ENCODE measurements at places on chromosomes 11 and 22.

DNA sequence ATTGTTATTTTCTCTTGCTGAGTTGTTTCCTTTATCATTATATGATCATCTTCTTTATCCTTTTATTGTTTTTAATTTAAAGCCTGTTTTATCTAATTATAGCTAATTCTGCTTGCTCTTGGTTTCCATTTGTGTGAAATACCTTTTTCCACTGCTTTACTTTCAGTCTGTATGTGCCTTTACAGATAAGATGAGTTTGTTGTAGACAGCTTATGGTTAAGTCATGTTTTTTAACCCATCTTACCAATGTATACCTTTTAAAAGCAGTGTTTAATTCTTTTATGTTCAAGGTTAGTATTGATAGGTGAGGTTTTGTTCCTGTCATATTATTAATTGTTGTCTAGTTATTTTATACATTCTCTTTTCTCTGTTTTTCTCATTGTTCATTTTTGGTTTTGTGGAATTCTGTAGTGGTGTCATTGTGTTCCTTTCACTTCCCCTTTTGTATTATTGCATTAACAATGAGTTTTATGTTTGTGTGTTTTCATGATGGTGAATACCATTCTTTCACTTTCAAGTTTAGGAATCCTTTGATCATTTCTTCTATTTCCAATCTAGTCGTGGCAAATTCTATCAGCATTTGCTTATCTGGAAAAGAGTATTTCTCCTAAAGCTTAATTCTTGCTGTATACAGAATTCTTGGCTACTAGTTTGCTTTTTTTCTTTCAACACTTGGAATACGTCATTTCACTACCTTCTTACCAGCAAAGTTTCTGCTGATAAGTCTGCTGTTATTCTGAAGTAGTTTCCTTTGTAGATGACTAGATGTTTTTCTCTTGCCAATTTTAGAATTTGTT, 21.8 kb downstream of the OR5AN1 start:
- DNase-seq: no peak

DNA sequence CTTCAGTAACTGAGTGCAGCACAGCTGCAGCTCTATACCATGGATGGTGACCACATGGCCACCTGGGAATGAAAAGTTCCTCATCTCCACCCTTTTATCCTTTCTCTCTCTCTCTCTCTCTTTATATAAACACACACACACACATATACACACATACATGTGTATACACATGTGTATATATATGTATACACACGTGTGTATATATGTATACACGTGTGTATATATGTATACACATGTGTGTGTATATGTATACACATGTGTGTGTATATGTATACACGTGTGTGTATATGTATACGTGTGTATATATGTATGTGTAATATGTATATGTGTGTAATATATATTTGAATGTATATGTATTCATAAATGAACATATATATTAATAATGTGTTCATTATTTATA, 18.8 kb upstream of the FAR1 start:
- no peak for DNase-seq

DNA sequence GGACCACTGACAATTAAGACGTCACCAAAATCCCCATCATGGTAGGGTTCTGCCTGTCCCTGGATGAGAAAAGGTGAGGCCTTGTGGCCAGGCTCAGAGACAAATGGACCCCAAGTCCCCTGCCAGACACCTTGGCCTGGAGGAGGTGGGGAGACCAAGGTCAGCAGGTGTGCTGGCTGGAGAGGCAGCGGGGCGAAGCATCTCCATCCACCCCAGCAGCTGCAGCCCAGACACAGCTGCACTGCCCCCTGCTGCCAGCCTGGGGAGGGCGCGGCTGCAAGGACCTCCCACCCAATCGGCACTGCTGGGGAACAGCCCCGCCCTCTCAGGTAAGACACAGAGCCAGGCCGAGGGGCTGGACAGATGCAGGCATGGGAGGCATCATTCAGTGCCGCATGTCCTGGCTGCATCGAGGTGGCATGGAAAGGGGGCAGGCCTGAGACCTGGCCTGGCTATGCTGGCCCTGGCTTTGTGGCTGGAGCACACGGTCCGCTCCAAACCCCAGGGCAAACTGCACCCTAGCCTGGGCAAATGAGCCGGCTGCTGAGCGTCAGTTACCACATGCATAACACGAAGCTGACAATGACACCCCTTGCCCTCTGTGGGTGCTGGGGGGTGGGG, 12.2 kb upstream of the MFNG start:
- DNase-seq: peak; percentile 31

- DNase-seq: peak; percentile 84
Measured at GRCh38 chr11:119196833-119197483, 9.2 kb upstream of the CBL start.

GRCh38 chr22:39244496-39245129, at the start of gene PDGFB:
TSS of gene PDGFB (minus strand) at chr22:39244982. CDS start at chr22:39243963, 1,019 bp downstream.
- peak; percentile 24 for DNase-seq

DNA sequence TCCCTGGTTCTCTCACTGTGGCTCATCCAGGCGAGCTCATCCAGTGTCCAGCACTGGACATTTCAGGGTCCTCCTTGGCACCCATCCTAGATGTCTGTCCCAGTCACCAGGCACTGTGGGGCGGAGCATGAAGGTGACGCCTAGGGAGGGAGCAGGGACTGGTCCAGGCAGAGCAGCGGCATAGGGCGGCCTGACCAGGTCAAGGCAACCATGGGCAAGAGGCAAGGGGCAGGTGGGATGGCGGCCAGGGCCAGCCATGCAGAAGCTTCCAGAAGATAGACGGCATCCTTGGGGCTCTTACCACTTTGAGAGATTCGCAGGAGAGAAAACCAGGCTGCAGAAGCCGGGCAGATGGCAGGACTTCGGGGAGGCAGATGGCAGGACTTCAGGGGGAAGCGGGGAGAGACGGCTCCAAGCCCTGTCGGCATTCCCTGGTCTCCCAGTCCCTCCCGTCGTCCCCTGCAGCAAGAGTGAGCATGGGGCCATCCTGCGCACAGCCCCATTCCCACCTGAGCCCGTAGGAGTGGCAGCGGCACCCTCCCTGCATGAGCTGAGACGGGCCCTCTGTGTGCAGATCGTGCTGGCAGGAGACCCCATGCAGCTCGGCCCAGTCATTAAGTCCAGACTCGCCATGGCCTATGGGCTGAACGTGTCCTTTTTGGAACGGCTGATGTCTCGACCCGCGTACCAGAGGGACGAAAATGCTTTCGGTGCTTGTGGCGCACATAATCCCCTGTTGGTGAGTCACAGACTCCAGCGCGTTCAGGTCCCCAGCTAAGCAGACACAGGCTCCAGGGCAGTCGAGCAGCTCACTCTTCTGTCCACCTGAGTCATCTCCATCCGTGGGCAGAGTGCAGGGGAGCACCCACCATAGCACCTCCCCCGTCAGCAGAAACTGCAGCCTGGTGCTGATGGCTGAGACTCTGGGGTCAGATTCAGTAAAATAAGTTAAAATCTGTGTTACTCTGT, 20.1 kb upstream of the PANX2 start:
- DNase-seq: no peak

GRCh38 chr11:35274909-35275785, 136.2 kb downstream of the CD44 start:
- DNase-seq: peak; percentile 34

GRCh38 chr22:44311855-44312170, 938 bp downstream of the SHISAL1 start:
- DNase-seq: no peak

DNA sequence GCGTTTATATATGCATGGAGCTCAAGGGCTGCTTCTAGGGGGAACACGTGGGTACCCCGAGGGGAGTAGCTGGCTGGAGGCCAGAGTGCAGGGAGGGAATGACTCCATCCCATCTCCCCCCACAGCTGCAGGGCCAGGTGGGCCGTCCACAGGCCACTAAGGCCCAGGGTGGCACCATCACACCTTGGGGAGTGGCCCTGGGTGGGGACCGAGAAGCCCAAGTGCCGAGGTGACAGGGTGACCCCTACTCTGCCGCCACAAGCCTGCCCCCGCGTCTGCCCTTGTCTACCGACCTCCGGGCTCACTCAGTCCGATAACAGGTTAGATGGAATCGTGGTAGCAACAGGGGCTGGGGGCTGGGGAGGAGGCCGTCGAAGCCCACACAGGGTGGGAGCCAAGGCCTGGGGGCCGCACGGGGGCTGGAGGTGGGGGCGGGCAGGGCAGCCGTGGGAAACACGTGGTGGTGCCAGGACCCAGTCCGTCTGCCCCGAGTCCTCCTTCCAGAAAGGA, 125.7 kb downstream of the KCNQ1OT1 start:
- DNase-seq: no peak

GRCh38 chr11:2687782-2688191, 12.0 kb downstream of the KCNQ1OT1 start:
- no peak for DNase-seq

DNA sequence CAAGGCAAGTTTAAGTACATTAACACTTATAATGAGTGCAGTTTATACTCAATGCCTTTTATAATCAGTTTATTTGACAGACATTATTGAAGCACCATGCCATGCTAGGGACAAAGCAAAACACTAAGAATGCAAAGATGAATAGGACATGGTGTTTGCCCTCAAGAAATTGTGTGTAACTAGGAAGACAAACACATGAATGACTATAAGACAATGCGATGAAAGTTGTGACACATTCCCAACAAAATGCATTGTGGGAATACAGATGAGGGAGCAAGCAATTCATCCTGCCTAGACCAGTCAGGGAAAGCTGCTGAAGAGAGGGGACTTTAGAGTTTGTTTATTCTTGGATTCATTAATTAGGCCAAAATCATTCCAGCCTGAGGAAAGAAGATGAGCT, 133.8 kb upstream of the TRPC6 start:
- DNase-seq: no peak

DNA sequence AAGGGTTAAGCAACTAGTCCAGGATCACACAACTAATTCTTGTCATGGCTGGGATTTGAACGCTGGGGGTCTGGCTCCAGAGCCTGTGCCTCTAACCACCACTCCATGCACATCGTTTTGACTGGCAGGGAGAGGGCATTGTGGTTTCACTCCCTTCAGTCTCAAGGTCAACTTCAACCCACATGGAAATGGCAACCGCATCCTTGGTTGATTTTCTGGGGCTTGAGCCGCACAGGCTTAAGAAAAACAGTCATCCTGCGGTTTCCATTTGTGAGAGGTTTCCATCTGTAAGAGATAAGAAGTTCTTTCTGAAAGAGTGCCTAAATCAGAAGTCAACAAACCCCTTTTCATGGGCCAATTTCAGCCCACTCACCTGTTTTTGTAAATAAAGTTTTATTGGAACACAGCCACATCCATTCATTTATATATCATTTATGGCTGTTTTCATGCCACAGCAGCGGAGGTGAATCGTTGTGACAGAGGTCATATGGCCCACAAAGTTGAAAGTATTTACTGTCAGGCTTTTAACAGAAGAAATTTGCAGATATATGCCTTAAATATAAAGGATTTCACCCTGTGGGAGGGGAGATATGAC, 65.7 kb downstream of the SGSM1 start:
- no peak for DNase-seq

GRCh38 chr11:7901319-7901854, 29.7 kb downstream of the OR10A6 start:
- no peak for DNase-seq

DNA sequence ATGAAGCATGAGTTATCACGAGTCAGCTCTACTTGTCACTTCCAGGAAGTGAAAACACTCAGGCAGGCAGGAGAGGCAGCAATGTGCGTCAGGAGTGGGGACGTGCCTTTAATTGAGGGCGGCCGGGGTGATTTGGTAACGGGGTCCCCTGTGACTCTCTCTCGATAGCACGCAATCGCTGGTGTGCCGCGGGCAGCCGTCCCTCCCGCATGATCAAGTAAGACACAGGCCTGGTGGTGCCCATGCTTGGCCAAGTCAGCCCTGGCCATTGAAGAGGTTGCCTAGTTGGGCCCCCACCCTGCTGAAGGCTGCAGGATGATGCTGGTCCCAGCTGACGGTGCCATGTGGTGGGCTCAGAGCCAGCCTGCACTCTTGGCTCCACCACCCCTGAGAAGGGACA, 29.7 kb downstream of the CACNG2 start:
- no peak for DNase-seq

DNA sequence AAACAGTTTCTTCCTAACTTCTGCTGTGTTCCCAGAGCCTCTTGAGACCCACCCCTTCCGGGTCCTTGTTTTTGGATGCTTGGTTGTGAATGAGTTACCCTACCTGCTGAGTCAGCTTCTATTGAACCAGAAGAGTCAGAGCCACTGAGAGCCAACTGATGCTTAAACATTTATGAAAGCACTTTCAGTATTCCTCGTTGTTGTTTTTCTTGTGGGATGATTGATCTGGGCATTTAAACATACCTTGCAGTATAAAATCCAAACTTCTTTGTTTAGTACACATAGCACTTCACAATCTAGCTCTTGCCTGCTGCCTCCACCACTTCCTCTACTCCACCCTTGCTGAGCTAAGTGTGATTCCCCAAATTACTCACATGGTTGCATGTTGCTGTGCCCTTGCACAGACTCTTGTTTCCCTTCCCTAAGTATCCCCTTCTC, 5.5 kb downstream of the PRSS23 start:
- no peak for DNase-seq

DNA sequence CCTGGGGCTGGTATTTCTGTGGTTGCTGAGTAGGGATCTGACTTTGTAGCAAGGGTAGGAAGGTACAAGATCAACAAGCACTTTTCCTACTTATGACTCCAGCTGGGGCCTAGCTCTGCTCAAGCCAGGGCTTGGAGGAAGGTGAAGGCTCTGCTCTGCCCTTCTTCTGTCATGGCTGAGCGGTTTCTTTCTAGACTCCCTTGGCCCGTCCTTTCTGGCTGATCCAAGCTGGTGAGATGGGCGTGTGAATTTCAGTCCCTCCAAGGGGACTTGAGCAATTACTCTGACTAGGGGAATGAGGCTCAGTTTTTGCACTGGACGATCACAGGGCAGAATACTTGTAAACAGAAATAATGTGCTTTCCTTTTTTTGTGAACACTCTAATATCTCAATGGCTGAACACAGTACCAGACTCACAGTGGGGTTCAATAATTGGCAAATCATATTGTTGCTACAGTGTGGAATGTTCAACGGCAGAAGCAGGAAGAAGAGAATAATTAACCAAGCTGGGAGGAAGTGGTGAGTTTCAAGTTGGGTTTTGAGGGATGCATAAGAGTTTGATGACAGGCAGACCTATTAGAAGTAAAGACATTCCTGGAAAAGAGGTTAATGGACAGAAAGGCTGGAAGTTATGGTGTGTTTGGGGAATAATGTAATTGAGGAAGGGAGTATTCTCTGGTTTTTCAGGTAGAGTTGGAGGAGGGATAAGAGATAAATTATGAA, 507.6 kb downstream of the MIAT start:
- no peak for DNase-seq

- DNase-seq: no peak
Measured at GRCh38 chr22:44463151-44463550, 34.9 kb downstream of the RTL6 start.

DNA sequence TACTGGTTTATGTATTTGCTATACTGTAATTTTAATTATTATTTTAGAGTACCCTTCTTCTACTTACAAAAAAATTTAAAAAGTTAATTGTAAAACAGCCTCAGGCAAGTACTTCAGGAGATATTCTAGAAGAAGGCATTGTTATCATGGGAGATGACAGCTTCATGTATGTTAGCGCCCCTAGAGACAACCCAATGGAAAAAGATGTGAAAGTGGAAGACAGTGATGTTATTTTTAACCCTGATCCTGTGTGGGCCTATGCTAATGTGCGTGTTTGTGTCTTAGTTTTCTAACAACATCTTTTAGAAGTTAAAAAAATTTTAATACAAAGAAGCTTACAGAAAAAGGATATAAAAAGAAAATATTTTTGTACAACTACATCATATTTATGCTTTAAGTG, 205.0 kb downstream of the FAM76B start:
- no peak for DNase-seq

- no peak for DNase-seq
Measured at GRCh38 chr11:91194546-91194945, 971.7 kb upstream of the CHORDC1 start.

GRCh38 chr11:86938203-86938899, 16.8 kb downstream of the FZD4 start:
- no peak for DNase-seq

- no peak for DNase-seq
Measured at GRCh38 chr22:24601217-24602104, 1.5 kb upstream of the GGT1 start.

All from NCI-H345 (cell line).